ENCODE measurements at places on chromosomes 3 and 15.

DNA sequence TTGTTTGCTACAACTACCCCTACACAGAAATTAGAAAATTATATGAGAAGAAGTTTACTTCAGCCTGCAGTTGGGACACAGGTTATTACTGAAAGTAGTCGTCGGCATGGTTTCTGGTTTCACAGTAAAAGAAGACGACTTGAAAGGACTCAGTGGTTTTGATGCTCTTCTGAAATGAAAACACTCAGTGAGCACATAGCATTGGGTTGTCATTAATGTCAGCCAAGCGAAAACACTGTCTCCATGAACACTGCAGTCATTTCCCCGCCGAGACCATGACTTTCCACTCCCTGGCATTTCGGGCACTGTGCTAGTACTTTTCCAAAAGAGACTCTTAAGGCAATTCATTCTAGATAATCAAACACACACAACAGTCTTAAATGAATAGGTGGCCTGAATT, 69.2 kb upstream of the ICE2 start:
- DNase-seq: no peak

DNA sequence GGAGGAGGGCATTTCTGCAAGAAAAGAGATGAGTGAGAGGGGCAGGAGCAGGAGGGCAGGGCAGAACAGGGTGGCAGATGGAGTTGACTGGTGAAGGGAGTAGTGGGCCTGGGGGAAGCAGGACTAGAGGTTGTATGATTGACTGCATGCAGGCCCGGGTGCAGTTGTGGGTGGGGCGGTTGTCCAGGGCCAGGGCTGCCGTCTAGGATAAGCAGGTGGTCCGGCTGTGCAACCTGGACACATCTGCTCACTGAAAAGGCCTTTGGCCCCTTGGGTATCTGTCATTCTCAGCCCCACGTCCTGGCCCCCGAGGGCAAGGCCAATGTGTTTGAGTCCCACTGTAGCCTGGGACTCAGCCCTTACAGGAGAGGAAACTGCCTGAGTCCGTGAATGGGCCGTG, 25.4 kb downstream of the ALS2CL start:
- DNase-seq: no peak

GRCh38 chr3:56830884-56831283, 29.1 kb upstream of the ARHGEF3 start:
- no peak for DNase-seq

- no peak for DNase-seq
These were observed 125.5 kb downstream of the NSMCE3 start for GRCh38 chr15:29143909-29144635.

DNA sequence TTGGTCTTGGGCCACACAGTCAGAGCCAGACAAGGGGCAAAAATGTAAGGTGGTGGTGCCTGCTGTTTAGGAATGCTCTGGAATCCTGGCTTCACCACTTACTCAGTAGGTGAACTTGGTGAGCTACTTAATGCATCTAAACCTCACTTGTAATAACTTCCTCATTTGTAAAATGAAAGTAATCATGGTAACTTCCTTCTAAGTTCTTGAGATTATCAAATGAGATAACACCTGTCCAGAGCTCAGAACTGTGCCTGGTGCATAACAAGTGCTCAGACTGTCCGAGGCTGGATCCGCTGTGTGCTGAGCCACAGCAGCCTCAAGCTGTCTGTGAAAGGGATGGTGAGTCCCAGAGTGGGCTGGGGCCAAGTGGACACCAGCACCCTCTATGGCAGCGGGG, 62.8 kb upstream of the KY start:
- DNase-seq: no peak

DNA sequence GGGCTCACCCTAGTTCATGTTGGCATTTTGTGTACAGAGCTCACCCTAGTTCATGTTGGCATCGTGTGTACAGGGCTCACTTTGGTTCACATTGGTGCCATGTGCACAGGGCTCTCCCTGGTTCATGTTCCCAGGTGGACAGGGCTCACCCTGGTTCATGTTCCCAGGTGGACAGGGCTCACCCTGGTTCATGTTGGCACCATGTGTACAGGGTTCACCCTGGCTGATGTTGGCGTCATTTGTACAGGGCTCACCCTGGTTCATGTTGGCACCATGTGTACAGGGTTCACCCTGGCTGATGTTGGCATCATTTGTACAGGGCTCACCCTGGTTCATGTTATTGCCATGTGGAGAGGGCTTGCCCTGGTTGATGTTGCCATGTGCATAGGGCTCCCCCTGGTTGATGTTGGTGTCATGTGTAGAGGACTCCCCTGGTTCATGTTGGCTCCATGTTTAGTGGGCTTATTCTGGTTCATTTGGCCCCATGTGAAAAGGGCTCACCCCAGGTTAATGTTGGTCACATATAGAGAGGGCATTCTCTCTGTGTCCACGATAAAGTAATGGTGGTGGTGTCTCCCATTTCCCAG, 31.7 kb upstream of the NR2C2 start:
- DNase-seq: no peak

DNA sequence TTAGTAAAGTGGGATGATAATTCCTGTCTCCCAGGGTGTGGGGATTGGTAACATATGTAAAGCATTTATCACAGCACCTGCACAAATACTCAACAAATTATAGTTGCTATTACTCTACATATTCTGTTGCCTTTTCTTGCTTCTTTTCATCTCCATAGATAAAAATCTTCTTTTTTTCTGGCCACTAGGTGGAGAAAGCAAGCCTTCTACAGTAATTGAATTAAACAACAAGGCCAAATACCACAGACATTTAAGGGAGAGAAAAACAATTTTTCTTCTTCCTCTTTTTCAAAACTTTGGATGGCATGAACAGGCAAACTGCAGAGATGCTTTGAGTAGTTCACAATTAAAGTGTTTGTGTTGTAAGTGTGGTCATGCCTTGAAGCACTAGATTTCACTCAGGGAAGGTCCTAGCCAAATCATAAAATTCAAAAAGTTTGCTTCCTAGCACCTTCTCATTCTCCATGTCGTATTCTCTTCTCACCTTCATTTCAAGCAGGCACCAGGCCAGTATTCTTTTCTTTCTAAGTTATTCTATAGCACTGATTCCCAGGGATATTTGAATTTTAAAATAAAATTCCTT, 493.4 kb upstream of the TGFBR2 start:
- peak; percentile 4 for DNase-seq

DNA sequence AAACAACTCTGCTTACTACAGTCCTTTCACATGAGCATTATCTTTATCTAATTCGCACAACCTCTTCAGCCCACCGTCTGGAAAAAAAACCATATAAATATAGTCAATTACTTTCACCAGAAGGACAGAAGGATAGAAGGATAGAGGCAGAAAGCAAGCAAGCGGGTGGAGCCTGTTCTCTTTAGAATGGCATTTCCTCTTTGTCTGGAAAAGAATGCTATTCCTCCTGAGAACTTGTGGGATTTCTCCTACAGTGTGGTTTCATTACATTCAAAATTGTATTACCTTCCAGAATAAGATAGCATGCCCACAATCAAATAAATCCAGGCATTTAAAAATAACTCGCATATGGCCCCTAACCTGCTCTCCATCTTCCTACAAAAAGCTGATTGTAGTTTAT, 23.1 kb downstream of the SLC30A4 start:
- no peak for DNase-seq

DNA sequence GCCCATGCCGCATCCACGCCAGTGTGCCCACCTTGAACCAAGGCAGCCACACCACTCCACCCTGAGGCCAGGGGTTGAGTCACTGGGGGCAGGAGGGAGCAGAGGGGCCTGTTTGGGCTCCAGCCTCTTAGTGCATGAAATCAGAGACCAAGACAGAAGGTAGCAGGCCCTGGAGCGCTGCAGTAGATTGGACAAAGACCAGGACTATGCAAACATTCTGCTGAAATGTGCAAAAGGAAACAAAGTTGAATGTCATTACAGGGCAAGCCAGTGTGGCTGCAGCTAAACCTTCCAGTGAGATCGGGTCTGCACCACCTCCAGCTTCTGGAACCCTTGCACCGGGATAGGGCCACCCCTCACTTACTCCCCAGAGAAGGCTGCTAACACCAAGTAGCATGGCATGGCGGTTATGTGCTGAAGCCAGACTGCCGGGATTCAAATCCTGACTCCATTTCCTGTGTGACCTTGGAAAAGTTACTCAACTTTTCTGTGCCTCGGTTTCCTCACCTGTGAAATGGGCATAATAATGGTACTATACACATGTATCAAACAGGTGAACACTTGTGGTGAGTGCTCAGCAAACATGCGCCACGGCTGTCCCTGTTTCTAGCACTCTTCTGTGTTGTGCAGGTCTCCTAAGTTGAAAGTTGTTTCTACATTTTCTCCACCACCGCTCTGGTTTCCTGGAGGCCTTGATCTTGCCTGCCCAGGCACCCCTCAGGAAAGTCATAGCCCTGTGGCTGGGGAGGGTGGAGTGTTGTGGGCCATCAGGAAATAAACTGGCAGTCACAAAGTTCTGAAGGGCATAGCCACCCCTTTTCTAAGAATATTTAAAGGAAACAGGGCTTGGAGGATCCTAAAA, 25.0 kb upstream of the GP9 start:
- DNase-seq: no peak

DNA sequence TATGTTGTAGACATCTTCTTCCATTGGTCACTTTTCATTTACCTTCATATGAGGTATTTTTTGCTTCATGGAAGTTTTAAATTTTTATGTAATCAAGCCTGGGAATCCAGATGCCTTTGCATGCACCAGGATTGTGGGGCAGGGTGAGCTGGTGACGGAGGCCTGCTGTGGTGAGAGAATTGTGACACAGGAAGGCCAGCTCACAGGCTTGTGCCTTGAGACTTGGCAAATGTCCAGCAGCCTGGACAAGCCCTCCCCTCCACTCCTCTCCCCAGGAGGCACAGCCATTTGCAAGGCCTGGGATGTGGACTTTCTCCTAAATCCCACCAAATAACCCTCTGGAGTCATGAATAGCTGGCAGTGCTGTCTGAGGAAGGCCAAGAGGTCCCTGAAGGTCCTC, 67.4 kb downstream of the RHCG start:
- DNase-seq: no peak

- no peak for DNase-seq
These were observed 394 bp downstream of the OSBPL10 start for GRCh38 chr3:31980530-31981205.

DNA sequence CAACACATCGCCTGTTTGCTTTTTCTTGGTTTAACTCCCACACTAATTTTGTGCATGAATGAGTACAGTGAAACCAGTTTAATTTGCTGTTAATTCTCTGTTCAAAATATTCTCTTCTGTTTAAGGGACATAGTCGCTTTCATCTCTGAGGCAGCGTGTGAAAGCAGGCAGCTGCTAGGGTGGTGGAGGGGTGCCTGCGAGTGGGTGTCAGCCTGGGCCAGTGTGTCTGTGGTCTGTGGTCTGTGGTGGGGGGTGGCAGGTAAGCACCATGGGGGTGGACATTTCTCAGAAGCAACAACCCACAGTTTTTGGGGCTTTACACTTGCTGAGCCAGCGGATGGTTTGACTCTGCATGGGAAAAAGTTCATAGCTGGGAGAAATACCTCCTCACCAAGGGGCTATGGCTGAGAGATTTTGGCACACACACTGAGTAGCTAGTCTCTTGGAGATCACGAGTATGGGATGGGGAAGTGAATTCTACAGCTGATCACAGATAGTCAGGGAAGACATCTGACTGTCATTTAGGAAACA, 109.2 kb downstream of the EPHB1 start:
- DNase-seq: no peak

- no peak for DNase-seq
These were observed 49.7 kb downstream of the MRPS25 start for GRCh38 chr3:15015456-15015855.

- DNase-seq: no peak
These were observed 17.3 kb downstream of the C3orf18 start for GRCh38 chr3:50550079-50550736.

DNA sequence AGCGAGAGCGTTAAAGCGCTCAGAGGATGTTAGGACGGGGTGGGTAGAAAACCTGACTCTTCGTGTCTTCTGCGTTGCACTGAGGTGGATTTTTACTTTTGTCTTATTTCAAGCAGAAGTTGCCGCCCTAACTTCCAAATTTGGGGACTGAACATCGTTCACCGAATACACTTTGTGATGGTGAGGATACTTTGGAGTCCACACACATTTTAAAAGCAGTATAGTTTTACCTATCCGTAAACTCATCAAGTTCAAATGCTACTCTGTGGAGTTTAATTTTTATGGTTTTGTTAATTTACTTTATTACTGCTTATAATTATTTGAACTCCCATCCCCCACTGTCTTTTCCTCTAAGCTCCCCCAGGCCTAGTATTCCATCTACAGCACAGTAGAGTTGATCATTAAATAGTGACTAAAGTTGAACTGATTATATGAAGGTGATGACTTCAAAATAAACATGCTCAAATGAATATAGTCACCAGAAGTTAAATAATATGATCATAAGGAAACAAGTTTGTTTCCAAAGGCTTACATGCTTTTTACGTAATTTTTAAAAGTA, 617 bp upstream of the EOGT start:
- DNase-seq: no peak

DNA sequence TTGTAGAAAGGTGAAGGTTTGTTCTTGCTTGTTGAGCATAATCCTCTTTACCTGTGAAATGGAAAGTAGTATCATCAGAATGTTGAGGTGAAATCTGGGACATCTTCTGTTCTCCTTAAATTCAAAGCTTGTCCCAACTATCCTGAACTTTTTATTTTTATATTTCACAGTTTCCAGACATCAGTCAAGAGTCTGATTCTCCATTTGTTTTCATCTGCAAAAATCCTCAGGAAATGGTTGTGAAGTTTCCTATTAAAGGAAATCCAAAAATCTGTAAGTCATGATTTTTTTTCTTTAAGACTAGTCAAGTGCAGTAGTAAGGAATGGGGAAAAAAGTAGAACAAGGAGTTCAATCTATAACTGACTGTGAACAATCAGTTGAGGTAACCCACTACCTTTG, 15.5 kb upstream of the ZNF609 start:
- DNase-seq: no peak

- no peak for DNase-seq
These were observed 54.7 kb downstream of the GJD2 start for GRCh38 chr15:34699968-34700640.

GRCh38 chr15:77609558-77609957, 23.2 kb downstream of the LINGO1 start:
- DNase-seq: no peak

- DNase-seq: no peak
These were observed 844 bp downstream of the NR2F2 start for GRCh38 chr15:96331144-96331944.

GRCh38 chr3:39810647-39811161, 1.3 kb downstream of the MYRIP start:
- DNase-seq: no peak

- DNase-seq: no peak
These were observed 216.9 kb downstream of the ROBO2 start for GRCh38 chr3:77256584-77257503.

DNA sequence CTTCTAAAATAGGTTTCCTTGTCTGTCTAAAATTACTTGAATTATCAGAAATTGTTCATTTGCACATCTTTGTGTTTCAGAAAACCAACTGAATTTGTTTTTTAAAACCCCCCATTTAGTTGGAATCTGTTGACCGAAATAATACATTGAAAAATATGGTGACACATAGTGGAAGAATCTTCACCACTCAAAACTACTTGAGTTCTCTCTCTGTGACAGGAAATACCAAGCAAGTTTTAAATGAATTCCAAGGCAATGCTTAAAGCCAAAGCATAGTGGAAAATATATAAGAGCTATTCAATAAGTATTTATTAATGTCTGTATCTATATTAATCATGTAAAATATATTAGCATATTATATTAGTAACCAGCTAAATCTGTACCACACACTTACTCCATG, 224.9 kb upstream of the COL8A1 start:
- no peak for DNase-seq

- no peak for DNase-seq
These were observed 28.1 kb upstream of the CD200R1L start for GRCh38 chr3:112874725-112875124.

- no peak for DNase-seq
These were observed 70.2 kb upstream of the TRPM1 start for GRCh38 chr15:31171731-31172130.
